ENCODE measurements at places on chromosomes 12 and 14. TPM values are rescaled to one million over a fixed set of nuclear protein-coding genes. Genes with fewer than 3 reads are reported as not detected.

The KRT3 gene
- total RNA-seq: not detected

The ASCL1 gene
- not detected for total RNA-seq

The SDR9C7 gene
- not detected for total RNA-seq

The MGP gene
- 0.45 TPM for total RNA-seq

The HOXC10 gene
- total RNA-seq: 2.5 TPM

The KERA gene
- not detected for total RNA-seq

The HHIPL1 gene
- total RNA-seq: 0.24 TPM
